ENCODE measurements at places on chromosomes 12 and 14.

- no peak for DNase-seq
These were observed 57.2 kb upstream of the ZDHHC17 start for GRCh38 chr12:76706761-76707160.

- DNase-seq, result no peak
These were observed 150.8 kb upstream of the FSCB start for GRCh38 chr14:44657696-44658388.

GRCh38 chr14:50335389-50335788 is 23.3 kb downstream of the DMAC2L start:
- no peak for DNase-seq

- DNase-seq, result no peak
These were observed 19.3 kb downstream of the NFKBIA start for GRCh38 chr14:35385042-35385839.

GRCh38 chr14:60114881-60115280 is 23.2 kb downstream of the PCNX4 start:
- no peak for DNase-seq

DNA sequence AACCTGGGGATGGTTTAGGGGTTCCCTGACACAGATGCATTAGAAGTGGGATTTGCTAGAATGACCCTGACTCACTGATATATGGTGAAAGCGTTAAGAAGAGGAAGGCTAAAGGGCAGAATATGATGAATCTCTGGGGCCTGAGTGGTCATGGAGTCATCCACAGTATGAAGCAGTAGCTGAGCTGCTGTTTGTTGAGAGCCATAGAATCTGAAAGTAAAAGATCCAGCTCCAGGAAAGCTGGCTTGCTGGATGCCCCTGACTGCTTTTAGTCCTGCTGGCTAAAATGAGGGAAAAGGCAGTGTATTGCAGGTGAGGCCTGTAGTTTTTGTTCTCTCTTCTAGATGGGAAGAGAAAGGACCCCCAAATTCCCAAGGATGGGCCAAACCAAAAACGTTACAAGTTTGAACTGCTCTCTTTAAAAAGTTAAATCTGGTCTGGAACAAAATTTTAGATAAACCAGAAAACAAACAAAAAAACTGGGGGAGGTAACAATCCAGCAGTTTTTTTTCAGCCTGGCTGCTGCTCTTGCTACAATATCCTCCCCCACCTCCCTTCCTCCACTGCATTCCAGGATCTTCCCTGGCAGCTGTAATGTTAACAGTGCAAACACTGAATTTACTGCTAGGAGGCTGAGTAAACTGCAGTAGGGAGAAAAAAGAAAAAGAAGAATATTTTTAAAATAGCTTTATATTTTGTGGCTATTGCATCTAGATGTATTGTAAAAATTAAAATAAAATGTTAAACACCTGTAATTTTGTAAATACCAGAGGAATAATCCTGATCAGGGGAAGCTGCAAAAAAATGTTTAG is 16.5 kb downstream of the SEL1L start:
- peak; percentile 27 for DNase-seq

DNA sequence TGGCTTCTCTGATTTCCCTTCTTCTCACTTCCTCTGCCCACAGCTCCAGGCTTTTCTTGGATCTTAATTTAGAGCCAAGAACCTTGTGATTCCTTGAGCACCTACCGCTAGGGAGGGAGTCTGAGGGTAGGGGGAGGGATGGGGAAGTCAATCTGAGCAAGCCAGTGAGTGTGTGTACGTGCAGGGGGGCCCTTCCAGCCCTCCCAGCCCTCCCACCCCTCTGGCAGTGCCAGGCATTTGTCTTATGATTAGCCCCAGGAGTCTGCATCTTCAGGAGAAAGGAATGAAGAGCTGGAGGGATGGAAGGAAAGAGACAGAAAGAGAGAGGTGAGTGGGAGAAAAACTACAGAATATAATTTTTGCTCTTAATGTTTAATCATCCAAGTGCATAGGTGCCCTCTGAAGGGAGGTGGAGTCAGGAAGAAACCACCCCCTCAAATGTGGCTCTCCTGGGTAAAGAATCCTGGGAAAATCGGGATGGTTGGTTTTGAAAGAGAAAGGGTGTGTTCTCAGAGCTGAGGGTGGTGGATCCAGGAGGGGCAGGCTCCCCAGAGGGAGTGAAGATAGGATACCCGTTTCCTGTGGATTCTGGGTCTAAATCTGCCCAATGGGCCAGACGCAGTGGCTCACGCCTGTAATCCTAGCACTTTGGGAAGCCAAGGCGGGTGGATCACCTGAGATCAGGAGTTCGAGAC is 2.1 kb downstream of the PIANP start:
- DNase-seq, result no peak

GRCh38 chr12:126681676-126682075 is 1585.3 kb upstream of the TMEM132C start:
- DNase-seq, result no peak

DNA sequence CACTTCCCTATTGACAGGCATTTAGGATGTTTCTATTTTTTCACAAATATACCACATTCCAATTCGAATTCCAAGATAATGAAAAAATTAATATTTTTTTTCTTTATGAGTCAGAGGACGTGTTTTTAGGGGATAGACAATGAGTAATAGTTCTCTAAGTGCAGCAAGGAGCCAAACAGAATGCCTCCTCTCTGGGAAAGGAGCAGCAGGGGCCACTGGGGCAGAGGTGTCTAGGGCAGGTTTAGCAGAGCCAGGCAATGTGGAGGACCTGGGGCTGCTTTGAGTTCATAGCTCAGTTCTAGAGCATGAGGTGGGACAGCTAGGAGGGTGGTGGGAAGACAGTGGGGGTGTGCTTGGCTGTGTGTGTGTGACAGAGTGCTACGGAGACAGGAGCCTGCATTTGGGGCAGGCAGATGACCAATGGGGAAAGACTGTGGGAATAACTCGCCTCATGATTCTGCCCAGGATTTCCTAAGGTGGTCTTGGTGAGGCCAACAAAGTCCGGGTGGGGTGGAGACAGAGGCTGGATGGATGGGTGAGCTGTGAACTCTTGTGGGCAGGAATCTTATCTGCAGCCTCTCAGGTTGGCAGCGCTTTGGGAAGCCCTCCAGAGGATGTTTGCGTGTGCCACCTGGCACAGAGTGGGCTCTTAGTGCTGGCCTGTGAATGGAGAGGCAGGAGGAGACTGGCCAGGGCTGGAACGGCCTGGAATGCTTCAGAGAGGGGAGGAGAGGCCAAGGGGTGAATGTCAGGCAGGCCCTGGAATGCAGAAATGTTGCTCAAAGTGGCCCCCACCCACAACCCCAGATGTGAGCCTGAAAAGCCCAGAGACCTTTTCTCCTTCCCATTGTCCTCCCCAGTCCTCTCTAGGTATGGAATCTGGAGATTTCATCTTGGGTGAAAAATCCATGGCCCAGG is 2.4 kb upstream of the KRT7 start:
- peak; percentile 72 for DNase-seq

DNA sequence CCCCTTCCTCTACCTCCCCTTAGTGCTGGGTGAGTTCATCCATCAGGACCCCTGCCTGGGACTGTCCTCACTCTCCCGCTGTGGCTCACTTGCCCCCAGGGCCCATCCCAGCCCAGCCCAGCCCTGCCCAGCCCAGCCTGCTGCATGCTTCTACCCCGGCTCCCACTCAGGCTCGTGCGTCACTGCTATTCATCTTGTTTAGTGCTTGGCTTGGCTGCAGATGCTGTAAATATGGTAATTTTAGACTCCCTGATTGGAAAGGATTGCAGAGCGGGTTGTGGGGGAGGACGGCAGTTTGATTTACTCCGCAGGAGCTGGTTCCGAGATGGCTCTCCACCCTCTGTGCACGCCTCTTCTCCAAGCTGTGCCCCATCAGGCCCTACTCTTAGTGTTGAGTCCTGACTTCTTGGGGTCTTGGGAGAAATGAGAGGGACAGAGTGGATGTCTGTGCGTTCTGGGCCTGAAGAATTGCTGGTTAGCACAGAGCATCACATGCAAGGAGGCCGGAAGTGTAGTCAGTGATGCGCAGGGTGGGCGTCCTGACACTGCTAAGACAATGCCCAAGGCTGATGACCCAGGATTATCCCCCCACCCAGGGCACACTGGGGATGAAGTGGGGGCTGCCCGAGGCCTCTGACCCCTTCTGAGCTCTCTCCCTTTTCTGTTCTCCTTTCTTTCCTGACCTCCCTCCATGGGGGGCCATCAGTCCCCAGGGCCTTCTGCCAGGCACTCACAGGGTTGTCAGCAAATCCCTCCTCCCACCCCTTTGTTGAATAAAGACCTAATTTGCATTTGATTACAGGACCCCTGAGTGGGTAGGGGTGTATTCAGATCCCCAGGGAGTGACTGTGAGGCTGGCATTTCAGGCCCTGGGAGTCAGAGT is 244.4 kb downstream of the ZFP36L1 start:
- peak; percentile 89 for DNase-seq

- DNase-seq, result no peak
These were observed 248.0 kb downstream of the PDZRN4 start for GRCh38 chr12:41436076-41436475.

DNA sequence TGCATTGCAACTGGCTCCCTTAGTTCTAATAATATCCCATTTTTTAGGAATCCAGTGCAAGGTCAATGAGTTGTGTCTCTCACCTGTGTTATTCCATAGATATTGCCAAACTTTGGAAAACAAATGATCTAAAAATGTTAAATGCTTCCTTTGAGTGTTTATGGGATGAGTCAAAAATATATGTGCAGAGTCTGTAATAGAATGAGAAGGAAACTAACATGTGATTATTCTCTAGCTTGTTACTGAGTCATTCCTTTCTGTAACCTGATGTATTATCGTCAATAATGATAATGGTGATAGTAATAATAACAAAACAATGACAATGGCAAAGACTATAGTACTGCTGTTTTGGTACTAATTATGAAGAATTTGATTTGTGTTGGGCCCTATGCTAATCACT is 11.5 kb downstream of the ACSS3 start:
- no peak for DNase-seq

- DNase-seq, result no peak
These were observed 10.1 kb upstream of the CEBPE start for GRCh38 chr14:23128969-23129758.

- no peak for DNase-seq
These were observed 10.4 kb downstream of the R3HDM2 start for GRCh38 chr12:57420482-57420881.

GRCh38 chr12:114655934-114656749 is 27.8 kb downstream of the TBX3 start:
- DNase-seq, result peak; percentile 85

GRCh38 chr12:91406920-91407341 is 224.3 kb upstream of the DCN start:
- DNase-seq, result no peak

All from non-pigmented ciliary epithelial cell (primary cell).